Activated naive CD8-positive, alpha-beta T cell treated with anti-CD3 and anti-CD28 coated beads for 36 hours (primary cell): ENCODE measurements at places on chromosomes 12 and 14. TPM values are rescaled to one million over a fixed set of nuclear protein-coding genes. Genes with fewer than 3 reads are reported as not detected.

The CLIP1 gene
- 33.9 TPM for total RNA-seq

The PTPN6 gene
- total RNA-seq = 467 TPM

The PRPH gene
- not detected for total RNA-seq

- DNase-seq = no peak
These were observed 13.6 kb downstream of the SERPINA1 start for GRCh38 chr14:94374749-94375260.

- DNase-seq = no peak
These were observed 543.1 kb downstream of the LRFN5 start for GRCh38 chr14:42149609-42150261.

GRCh38 chr12:51591016-51591901 lies at the start of gene SCN8A:
SCN8A (plus strand) TSS chr12:51591233; CDS start chr12:51662818, 71,585 bp downstream.
- DNase-seq = peak; percentile 65

- peak; percentile 29 for DNase-seq
These were observed 96.3 kb upstream of the HIF1A start for GRCh38 chr14:61598980-61599379.

DNA sequence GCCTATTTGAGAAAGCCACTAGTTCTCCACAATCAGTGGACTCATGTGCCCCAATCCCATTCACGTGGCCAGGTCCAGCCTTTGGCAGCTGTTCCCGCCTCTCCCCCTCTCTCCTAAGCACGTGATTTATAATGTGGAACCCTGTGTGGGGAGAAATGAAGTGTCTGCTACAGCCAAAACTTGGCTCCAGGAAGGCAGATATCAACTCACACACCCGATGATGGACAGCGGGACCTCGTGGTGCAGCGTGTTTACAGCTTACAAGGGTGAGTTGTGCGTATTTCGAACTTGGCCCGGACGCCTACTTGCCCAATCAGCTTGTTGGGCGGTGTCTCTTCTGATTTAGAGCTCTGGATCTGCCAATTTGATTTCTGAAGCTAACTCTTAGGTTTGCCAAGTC lies 38.1 kb upstream of the FAM181A start:
- no peak for DNase-seq

DNA sequence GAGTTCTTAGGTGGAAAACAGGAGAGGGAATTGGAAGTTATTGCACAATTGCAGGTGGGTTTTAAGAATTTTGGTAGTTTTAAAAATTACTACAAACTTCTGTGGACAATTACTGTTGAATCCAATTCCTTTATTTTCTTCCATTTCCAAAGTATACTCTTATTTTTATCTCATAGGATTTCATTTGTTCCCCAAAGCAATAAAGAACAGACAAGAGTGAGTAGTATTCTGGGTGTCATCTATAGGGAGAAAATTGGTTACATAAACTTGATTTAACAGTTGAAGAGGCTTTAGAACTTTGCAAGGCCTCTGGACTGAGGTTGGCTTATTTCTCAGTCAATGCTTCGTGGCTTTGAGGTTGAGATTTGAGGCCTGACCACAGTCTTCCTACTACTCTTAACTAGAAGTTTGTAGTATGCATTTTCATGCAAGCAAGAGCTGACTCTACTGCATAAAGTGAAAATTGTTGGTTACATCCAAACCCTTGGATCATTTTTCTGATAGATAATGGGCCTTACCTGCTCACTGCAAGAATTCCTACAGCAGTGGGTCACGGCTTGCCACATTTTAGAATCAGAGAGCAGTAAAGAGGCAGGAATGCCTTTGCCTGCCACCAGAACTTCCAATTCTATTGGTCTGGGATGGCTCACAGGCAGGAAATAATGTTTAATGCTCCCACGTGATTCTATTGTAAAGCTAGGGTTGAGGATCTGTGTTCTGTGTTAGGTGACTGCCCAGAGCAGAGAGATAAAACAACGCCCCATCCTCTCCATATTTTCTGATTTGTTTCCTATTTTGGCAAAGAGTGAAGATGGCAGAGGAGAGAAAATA lies 270.5 kb downstream of the TTC6 start:
- DNase-seq = no peak
